ENCODE measurements at places on chromosomes 3 and 15.
A peak's percentile ranks its signal among the peaks of the same experiment; 100 is the strongest.

DNA sequence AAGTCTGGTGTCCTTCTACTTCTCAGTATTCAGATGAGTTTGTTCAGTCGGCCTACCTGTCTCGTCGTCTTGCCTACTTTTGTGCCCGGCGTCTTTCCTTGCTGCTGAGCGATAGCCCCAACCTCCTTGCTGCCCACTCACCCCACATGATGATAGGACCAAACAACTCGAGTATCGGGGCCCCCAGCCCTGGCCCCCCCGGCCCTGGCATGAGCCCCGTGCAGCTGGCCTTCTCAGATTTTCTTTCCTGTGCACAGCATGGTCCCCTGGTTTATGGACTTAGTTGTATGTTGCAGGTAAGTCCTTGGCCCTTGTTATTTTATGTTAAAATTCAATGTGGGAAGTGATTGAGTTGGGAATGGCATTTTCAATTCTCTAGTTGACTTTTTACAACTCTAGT lies 43.2 kb downstream of the GPR171 start:
- no peak for DNase-seq

DNA sequence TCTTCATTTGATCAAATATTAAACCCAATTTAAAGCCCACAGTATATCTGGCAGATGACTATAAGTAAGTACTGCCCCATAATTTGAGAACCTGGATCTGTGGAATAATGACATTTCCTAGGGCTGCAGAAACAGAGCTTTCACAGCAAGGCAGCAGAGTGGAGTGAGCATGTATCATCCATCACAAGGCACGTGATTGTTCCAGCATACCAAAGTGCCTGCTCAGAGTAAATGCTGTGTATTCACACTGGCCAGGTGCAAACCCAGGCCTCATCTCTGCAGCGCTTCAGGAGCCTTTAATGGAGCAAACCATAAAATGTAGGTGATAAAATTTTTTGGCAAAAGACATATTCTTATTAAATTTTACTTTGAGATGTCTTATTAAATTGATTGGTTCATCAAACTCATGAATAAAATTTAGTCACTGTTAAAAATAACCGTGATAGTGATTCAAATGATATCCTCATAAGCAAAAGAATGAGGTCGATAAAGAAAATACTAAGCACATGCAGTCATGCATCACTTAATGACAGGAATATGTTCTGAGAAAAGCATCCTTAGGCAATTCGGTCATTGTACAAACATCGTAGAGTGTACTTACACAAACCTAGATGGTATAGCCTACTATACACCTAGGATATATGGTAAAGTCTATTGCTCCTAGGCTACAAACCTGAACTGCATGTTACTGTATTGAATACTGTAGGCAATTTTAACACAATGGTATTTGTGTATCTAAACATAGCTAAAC lies 99.3 kb upstream of the SLC24A5 start:
- DNase-seq, result peak; percentile 85

- no peak for DNase-seq
These were observed 471.3 kb upstream of the TPRG1 start for GRCh38 chr3:188700501-188700900.

DNA sequence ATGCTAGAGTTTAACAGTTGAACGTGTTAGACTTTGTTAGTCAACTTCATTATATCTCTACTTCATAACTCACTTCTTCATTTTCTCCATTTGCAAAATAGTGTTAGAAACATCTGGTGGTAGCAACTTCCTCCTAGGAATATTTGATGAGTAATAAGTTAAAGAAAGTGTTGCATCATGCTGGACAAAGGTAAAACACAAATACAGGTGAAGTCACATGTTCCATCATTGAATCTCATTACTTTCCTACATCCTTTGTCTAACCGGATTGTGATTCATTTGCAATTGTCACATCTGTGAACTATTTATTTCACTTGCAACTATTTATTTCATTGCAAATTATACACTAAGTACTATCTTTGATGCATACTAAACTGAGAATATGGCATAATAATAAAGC lies 186.5 kb downstream of the TUSC7 start:
- peak; percentile 53 for DNase-seq

DNA sequence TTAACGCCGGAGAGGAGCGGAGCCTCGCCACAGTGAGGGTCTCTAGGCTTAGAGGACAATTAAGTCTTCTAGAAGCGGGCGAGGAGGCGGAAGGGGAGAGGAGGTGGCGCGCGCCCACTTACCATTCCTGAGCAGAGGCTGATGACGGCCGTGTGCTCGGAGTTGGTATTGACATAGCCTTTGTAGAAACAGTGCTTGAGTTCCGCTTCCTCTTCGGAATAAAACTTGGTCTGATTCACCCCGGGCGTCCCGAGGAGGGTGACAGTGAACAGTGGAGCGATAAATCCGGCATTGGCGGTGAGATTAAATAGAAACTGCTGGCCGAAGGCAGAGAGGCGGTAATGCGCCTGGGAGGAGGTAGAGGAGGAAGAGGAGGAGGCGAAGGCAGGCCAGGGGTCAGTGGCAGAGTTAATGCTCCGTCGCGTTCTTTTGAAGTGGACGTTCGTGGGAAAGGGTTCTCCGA lies 1.3 kb downstream of the ADAMTS9 start:
- peak; percentile 54 for DNase-seq

DNA sequence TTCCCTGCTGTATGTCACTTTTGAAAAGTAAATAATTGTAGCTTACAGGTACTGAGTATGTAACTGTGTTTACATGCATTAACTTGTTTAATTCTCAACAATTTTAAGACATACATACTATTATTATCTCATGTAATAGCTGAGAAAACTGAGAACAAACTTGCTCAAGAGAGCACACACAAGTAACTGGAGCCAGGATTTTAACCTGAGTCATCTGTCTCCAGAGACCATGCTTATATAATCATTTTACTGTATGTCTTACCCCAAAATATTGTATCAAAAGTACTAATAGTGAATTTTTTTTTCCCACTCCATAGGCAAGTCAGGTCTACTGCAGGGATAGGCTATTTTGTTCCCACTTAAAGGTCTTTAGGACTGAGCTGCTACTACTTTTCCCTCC lies 95.4 kb downstream of the FEZF2 start:
- no peak for DNase-seq

GRCh38 chr3:175198991-175199783 lies 340.1 kb downstream of the NAALADL2 start:
- DNase-seq, result no peak

- peak; percentile 0 for DNase-seq
These were observed 130.1 kb upstream of the PRICKLE2 start for GRCh38 chr3:64355401-64355807.

GRCh38 chr3:196638861-196639482 lies 522 bp upstream of the NRROS start:
- DNase-seq, result peak; percentile 64

- DNase-seq, result no peak
These were observed 352.5 kb downstream of the LPP start for GRCh38 chr3:188506446-188506845.

DNA sequence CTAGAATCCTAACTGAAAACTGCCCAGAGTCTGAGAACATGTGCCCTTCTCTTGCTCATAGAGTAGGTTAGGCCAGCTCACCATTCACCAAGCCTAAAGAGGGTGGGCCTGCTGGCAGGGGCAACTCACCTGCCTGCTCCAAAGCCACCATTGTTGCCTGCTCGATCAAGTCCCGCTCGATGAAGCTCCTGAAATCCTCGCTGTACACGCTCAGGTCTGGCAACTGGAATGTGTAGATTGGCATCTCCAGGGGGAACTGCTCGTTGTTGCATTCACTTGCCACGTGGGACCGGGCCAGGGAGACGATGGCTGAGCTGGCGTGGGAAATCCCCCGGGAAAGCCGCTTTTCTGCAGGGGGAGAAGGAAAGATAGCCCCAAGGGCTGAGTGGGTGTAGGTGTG lies 232.2 kb downstream of the KLF13 start:
- DNase-seq, result no peak

DNA sequence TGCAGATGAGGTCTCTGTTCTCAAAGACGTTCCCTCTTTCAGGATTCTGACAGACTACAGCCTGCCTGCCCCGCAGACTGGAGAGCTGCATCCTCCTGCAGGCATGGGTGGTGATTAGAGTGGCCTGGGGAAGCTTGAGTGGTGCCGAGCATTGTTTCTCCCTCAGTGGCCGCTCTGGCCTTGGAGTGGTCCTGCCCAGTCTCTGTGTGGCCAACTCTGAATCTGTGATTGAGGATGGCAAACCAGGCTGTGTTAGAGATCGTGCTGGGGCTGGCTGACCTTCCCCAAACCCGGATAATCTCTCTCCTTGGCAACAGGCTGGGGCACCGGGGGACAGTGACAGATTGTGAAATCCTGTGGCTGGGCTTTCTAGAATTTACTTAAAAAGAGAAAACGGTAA lies 11.0 kb upstream of the ADCY5 start:
- no peak for DNase-seq

GRCh38 chr15:67908756-67909155 lies 68.9 kb upstream of the RNU6-1 start:
- DNase-seq, result no peak

DNA sequence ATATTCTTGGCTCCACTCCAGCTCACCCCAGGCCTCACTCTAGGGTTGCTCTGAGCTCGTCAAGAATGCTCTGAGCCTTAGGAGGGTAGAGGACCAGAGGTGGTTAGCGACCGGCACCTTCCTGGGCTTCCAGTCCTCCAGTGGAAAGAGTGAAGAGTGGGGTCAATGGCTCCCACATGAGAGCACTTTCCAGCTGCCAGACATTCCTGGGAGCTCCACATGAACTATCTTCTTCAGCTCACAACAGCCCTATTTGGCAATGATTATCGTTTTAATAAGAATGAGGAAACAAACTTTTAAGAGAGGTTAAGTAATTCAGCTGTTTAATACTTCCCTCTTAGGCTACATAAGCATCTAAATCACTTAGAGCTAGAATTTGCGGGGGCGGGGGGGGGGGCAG lies 139.3 kb downstream of the STT3B start:
- no peak for DNase-seq
